NCI-H187 (cell line): ENCODE measurements at places on chromosomes 2 and 18.

DNA sequence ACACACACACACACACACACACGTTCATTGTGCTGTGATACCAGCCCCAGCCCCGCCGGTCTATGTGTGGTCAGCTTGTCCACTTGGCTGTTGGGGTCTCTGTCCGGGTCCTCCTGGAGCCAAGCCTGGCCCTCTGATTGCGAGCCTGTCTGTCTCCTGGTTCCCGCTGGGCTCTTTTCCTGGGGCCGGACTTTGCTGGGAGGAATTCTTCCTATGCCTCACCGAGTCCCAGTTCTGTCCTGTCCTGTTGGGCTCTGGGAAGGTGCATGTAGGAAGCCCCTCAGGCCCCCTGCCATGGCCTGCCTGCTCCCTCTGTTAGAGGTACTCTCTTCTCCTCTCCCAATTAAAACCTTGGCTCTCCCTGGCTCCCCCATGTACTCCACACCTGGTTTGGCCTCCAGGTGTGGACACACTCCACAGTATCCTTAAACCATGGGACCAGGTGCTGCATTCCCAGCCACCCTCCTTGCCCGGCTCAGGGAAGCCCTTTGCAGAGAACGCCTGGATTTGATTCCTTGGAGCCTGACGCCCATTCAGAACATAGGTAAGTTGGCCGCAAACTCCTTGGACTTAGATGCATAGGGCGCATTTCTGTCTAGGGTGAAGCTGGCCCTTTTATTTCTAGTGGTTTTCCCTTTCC, 42.3 kb downstream of the CABLES1 start:
- DNase-seq, result no peak

DNA sequence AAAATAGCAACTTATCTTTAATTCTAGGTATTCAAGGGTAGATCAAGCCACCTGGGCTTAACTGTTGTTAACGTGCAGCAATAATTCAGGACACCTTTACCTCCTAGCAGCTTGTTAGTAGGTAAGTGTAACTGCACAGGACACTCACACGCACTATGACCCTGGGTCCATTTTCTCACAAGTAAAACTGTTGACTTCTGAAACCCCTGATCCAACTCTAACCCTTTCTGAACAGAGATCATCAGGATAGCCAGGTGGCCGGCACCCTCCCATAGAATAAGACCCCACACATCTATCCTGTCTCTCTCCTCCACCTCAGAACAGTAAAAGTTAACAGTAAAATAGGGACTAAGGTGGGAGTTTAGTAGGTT, 610 bp downstream of the SPC25 start:
- no peak for DNase-seq

- DNase-seq, result no peak
Observed at GRCh38 chr2:49123600-49123999, 30.7 kb downstream of the FSHR start.

- no peak for DNase-seq
Observed at GRCh38 chr2:207423886-207424285, 105.9 kb upstream of the CREB1 start.

GRCh38 chr2:1739961-1740715, 4.2 kb downstream of the PXDN start:
- DNase-seq, result no peak

DNA sequence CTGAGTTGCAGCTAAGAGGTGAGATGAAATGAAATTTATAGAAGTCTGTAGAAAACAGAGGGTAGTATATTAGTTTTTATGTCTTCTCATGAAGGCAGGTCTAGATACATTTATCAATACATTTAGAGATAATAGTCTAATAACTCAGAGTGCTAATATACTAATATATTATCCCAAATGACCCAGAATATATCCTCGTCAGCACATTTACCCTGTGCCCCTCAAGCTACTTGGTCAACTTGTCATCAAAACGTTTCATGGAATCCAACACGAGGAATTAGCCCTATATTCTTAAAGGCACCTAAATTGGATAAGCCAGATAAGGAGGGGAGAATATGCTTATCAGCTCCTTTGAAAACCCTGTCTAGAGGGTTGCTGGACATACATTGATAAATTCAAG, 415.1 kb upstream of the LRRTM1 start:
- DNase-seq, result no peak

DNA sequence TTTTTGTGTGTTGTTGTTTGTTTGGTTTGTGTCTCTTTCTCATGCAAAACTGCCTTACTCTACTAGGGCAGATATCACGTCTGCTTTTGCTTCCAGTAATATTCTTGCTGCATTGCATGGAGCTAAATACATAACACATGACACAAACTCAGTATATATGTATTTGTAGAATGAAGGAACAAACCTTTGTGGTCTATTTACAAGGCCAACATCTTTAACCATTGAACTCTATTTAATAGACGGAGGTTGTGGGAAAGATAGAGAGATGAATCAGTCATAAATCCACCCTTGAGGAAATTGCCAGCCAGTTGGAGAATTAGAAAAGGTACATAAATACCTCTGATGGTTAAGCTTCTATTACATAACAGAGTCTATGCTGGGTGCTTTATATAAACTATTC, 26.0 kb upstream of the IL1RL1 start:
- DNase-seq, result no peak

DNA sequence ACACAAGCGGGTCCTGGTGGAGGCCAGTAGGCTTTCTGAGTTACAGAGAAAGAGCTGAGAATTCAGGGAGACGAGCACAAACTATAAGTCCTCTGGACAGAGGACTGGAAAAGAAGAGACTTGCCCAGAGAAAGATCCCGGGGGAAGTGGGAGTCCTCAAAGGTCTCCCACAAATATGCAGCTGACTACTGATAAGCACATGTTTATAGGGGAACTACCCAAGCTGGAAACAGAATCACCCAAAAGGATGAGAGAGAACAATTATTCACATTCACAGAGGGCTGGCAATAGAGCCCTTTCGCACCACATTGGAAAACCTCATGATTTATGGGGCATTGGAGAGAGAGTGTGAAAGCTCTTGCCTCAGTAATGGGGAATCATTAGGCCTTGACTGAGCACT, 337.6 kb downstream of the IRS1 start:
- DNase-seq, result no peak

- no peak for DNase-seq
Observed at GRCh38 chr18:73717570-73717969, 430.1 kb downstream of the FBXO15 start.

DNA sequence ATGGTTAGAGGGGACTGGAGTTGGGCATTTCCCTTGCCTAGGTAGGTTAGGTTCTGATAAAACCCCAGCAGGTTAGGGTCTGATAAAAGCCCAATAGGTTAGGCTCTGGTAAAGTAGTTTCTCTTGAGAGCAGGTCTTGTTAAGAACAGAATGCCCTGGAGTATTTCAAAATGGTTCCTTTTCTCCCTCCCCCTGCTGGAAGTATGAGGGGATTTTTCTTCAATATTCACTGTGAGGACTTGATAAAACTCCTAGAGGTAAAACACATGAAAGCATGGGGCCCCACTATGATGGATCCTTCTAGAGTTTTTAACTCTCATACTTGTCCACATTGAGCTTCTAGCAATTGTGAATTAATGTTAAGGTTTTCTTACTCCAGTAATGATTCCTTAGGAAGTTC, 27.6 kb downstream of the ANKAR start:
- no peak for DNase-seq

DNA sequence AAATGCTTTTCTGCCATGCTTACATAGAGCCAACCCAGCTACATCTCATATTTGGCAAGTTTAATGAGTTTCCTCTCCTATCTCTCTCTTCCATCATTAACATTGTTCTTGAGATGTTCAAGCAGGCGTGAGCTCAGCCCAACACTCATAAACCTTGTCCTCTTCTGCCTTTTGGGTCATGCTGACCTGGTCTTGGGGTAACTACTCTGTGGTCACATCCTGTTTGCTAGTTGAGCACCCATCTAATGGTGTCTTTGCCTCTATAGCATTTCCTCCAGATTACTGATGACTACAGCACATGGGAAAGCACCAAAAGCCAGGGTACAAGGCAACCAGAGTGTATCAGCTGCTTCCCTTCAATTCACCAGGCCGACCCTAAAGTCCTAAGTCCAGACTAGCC, 366.9 kb upstream of the HNRNPA3 start:
- no peak for DNase-seq

DNA sequence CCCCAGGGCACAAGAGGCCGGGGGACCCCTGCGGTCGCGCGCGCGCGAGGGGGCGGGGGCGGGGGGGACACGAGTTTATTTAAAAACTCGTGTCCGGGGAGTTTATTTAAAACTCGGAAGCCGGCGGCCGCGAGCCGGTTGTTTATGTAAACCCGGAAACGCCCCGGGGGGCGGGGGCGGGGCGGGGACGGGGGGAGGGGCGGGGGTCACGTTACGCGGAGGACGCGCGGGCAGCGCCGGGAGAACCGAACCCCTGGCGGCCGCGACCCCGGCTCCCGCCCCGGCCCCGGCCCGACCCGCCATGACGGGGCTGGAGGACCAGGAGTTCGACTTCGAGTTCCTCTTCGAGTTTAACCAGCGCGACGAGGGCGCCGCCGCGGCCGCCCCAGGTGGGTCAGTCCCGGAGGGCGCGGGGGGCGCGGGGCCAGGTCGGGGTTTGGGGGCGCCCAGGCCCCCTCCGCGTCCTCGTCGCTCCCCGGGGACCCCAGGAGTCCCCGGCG, 4.4 kb downstream of the NFATC1 start:
- no peak for DNase-seq

DNA sequence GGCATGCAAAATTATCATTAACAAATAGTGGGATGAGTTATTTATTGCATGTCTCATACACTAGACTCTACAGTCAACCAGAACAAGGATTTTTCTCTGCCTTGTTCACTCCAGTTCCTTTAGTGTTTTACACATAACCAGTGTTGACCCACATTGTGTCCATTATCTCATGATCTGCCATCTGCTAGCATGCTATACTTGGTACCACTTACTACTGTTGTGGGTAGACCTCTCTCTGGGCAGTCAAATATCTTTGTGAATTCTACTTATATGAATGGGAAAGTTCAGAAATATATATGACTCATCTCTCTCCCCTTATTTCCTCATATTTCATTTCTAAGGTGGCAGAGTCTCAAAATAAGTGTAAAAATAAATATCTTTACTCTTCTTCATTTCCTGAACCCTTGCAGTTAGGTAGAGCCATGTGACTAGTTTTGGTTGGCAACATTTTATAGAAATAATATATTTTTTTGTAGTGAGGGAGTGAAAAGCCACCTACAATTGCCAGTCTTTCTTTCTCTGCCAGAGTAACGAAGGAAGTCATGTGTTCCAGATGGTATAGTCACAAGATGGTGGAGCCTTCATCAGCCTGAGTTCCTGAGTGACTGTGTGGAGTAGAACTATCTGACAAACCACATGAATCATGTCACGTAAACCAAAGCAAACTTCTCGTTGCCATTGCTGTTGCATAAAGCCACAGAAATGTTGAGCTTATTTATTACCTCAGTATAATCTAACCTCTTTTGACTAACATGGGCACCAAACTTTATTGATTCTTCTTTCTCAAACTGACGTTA, 704.0 kb downstream of the RNF144A start:
- DNase-seq, result no peak

DNA sequence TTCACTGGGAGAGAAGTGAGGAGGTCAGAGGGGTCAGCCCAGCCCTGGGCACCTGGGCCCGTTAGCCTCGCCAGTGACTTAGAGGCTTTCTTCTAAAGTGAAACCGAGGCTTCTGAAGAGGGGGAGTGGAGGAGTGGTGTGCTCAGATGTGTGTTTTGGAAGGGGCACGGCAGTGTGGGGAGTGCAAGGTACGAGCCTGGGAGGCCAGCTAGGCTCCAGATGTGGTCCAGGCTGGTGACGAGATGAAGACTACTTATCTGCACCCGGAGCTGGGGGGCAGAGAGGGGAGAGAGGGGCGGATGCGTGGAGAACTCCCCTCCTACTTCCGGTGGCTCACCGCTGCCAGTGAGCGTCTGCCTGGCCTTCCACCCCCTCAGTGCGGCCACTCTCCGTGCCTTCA, 371.3 kb upstream of the HS6ST1 start:
- DNase-seq, result no peak

DNA sequence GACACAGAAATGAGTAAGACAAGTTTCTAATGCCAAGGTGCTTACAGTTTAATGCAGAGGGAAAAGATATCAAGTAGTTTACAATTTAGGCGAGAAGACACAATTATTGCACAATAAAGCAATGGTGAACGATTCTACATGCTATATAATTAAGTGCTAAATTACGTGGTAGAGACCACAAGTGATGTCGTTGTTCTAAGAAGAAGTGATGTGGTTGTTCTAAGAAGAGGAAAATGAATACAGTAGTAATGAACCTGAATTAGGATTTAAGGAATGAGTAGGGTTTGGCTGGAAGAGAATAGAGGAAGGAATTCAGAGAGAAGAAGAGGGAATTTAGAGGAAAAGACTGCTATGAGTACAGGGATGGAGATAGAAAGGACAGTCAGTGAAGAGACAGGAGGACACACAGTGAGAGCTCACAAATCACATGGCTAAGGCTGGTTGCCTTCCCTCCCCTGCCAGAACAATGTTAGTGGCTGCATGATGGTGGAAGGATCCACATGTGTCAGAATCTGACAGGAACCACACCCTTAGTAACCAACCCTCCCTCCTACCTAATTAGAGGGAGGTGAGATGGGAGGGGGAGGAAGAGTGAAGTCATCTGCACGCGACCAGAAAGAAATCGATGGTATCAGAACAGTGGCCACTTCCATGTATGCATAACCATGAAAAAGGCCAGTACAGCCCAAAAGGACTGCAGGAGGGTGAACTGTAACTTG, 44.7 kb downstream of the M1AP start:
- DNase-seq, result no peak

DNA sequence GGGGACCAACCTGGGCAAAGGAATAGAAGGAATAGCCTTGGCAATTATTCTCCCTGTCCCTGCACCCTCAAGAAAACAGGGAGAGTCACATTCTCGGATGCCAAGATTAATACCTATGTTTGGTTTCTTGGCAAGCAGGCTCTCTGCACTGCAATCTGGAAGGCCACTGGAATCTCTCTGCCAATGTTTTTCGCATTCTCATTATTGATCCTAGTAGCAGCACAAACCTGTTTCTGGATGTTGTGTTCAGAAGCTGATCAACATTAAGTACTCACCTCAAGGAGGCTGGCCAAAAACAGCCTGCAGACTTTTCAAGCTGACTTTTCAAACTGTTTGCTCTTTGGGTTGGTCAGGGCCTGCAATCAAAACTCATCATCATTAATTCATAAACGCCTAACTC, 62.2 kb downstream of the CLHC1 start:
- DNase-seq, result no peak

GRCh38 chr18:61657066-61657732, 235.6 kb downstream of the RNF152 start:
- DNase-seq, result no peak

GRCh38 chr18:9861157-9861556, 24.6 kb upstream of the TXNDC2 start:
- DNase-seq, result no peak

GRCh38 chr18:64919971-64920570, 771.2 kb upstream of the LINC00305 start:
- no peak for DNase-seq

DNA sequence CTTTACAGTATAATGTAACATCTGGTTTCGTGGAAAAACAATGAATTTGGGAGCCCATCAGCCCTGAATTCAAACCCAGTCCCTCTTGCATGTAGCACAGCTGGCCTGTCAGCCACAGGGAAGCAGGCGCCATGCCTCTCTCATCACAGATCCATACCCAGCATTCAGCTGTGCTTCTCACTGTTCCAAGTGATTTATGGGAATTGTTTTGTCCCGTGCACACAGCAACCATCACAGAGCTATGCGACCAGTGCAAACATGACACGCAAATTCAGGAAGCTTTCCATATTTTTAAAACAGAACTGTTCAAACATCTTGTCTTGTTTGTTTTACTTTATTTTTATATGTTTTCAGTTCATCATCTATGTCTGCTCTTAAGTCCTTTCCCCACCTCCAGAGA, 496.1 kb downstream of the EIPR1 start:
- no peak for DNase-seq
